ENCODE measurements at places on chromosomes 16 and 17.

GRCh38 chr16:23802776-23803175 is 33.0 kb upstream of the PRKCB start:
- no peak for DNase-seq

GRCh38 chr17:28554565-28554964 is 2.1 kb upstream of the UNC119 start:
- no peak for DNase-seq

- DNase-seq = no peak
Observed at GRCh38 chr16:81518439-81518757, 73.8 kb downstream of the CMIP start.

DNA sequence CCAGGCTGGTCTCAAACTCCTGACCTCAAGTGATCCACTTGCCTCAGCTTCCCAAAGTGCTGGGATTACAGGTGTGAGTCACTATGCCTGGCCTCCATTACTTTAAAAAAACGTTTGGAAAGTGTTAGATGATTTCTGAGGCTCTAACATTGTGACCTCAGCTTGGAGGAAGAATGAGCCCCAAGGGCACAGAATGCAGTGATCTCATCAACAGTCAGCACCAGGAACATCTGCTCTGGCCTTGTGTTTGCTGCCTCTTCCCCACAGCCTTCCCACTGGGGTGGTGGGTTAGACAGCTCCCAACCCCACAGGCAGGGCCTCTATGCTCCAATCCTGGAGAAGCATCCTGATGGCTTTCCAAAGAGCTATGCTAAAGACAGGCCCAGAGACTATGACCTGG is 37.7 kb upstream of the SREBF1 start:
- peak; percentile 51 for DNase-seq

GRCh38 chr17:8849311-8850041 is 18.0 kb downstream of the PIK3R6 start:
- no peak for DNase-seq

GRCh38 chr16:51445250-51445649 is 294.2 kb upstream of the SALL1 start:
- DNase-seq = no peak

GRCh38 chr16:9308356-9308801 is 216.9 kb downstream of the HAPSTR1 start:
- no peak for DNase-seq

DNA sequence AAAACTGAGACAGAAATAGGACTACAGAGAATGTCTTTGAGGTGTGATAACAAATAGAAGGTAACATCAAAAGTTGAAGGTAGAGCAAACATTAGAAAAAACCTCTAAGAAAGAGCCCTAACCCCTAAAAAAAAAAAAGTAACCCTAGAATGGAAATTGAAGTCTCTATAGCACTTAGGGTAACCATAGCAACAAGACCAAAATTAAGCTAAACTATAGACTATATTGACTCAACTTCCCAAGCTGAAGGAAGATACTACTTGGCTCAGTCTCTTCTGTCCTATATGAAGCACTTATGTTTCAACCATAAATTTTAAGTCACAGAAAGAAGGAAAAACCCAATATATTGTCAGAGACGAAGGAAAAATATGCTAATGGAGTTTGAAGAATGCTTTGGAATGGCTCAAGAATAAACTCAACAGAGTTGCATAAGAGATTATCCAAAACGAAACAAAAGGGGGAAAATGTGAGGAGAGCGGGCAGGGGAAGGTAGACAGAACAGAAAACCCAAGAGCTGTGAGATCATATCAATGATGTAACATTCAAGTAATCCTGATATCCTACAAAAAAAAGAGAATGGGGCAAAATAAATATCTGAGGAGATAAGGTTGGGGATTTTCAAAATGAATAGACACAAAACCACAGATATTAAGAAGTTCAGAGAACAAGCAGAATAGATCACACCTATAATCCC is 88.4 kb downstream of the USP32 start:
- DNase-seq = no peak

GRCh38 chr16:4114257-4115208 is 1.7 kb downstream of the ADCY9 start:
- DNase-seq = no peak

GRCh38 chr17:47676510-47677165 is 17.3 kb upstream of the TBKBP1 start:
- DNase-seq = no peak

DNA sequence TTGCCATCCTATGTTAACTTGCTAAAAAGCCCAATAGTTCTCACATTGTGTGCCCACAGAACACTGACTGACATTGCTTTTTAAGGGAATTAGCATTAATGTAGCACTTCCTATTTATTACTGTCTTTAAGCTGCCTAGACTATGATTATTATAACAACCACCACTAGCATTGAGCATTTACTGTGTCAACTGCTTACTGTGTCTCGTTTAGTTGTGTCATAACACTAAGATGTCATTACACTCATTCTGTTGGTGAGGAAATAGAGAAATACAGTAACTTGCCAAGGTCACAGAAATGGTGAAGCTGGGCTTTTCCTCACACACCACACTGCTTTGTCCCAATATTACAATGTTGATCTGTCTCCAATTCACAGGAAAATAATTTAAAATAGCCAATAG is 30.2 kb downstream of the TRIM25 start:
- no peak for DNase-seq

- no peak for DNase-seq
Observed at GRCh38 chr17:4170639-4171280, 27.8 kb downstream of the CYB5D2 start.

- DNase-seq = peak; percentile 77
Observed at GRCh38 chr17:51121620-51122472, 1.2 kb upstream of the SPAG9 start.

GRCh38 chr17:80941743-80942422 is 49.8 kb upstream of the CHMP6 start:
- no peak for DNase-seq

DNA sequence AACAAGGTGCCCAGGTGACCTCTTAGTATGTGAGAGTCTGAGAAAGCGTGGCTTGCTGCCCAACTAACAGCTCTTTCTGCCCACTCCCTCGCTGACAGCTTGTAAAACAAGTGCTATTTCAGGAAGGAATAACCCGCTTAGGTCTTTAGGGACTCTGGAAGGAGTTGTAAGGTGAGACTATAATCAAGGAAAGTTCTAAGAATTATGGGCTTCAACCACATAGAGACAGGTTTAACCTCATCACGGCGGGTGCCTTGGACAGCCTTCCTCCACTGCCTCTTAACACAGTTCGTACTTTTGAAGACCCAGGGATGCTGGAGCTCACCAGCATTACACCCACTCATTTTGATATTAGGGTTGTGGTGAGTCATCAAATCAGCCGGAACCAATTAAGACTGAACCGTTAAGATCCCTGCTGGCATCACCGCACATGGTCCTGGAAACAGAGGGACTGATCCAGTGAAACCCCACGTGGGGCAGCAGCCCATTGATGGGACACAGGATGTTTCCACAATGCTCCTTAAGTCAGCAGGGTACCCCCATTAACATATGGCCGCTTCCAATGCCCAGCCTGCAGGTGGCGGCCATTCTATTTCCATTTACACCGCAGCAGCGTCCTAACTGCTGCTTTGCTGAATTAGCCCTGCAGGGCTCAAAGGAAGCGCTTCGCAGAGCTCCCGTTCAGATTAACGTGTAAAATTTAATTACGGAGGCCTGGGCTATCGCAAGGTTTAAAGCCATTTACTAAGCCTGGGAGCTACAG is 176.6 kb upstream of the SDK2 start:
- no peak for DNase-seq

GRCh38 chr16:17194190-17194780 is 276.5 kb downstream of the XYLT1 start:
- DNase-seq = no peak

DNA sequence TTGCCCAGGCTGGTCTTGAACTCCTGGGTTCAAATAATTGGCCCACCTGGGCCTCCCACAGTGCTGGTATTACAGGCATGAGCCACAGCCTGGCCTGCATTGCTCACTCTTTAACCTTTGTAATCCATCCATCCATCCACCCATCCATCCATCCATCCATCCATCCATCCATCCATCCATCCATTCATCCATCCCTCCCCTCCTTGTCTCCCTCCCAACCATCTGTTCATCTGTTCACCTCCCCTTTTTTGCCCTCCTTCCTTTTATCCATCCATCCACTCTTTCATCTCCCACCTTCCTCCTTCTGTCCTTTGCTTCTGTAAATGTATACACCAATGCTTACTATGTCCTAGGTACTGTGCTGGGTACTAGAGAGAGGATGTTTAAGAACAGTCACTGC is 65.5 kb downstream of the CDK5R1 start:
- no peak for DNase-seq

DNA sequence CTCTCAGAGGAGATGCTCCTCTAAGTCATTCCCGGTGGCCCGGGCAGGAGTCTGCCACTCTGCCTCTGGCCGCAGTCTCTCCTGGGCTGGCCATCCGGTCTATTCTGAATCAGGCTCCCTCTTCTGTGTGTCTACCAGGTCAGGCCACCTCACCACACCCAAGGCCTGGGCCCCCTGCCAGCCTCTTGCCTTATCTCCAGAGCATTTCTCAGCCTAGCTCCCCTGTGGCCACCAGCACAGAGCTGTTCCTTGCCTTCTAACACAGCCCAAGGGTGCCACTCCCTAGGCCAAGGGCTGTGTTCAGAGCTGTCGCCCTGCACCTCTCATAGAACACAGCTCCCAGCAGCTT is 55.3 kb downstream of the MYO18A start:
- DNase-seq = no peak

- DNase-seq = no peak
Observed at GRCh38 chr17:77395501-77396048, 254.8 kb downstream of the SEC14L1 start.

DNA sequence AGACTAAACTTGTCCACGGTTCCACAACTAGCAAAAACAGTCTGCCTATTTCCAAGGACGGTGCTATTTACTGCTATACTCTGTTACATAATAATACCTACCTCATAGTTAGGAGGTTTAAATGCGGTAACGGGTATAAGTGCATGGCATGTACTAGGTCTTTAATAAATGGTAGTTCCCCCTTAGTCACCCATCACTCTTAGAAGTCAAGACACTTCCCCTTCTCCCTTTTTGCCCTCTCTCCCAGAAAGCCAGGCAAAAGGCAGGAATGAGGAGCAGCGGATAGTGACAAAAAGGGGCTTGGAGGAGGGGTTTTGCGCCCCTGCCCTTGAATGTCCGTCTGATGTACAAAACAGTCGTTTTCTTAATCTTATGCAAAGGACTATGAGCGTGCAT is 1.1 kb upstream of the LSM12 start:
- DNase-seq = no peak

- no peak for DNase-seq
Observed at GRCh38 chr16:13767215-13767614, 152.7 kb upstream of the ERCC4 start.

- DNase-seq = peak; percentile 83
Observed at GRCh38 chr16:81314603-81315270, at the start of gene GAN. Gene GAN (plus strand): TSS chr16:81314962. CDS start chr16:81315114, 152 bp downstream.

DNA sequence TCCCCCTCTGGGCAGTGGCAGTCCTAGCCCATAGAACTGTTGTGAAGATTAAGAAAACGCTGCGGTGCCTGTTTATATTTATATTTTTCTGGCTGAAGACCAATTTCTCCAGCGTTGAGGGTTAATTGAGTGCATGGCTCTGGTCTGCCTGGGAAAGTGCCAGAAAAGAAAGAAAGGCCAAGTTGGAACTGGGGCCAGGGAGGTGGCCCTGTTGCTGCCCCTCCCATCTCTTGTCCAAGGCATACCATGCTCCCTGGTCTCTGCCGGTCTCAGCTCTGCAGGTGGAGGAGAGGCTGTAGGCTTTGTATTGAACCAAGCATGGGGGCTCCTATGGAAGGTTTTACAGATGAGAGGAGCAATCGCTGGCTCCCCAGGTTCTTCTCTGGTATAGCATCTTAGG is 124.7 kb downstream of the MGAT5B start:
- no peak for DNase-seq

DNA sequence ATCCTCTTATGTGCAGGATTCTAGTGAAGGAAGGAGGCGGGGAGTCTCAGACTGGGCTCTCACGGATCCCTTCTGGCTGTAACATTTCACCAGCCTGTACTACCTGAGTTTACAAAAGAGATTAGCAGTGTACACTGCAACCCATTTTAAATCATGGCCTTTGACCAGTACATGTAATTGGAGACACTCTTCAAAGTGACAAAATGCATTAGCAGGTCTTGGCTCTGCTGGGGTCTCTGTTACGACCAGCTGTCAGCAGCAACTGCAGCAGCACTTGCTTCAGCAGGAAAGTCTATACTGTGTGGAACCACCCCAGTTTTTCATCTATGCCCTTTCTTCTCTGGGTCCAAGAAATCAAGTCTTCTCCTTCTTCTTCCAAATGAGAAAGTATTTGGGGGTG is 322.8 kb upstream of the ASIC2 start:
- DNase-seq = no peak

GRCh38 chr17:9241371-9241712 is 220.0 kb downstream of the NTN1 start:
- DNase-seq = no peak

GRCh38 chr17:70478902-70479301 is 309.6 kb downstream of the KCNJ2 start:
- DNase-seq = no peak

DNA sequence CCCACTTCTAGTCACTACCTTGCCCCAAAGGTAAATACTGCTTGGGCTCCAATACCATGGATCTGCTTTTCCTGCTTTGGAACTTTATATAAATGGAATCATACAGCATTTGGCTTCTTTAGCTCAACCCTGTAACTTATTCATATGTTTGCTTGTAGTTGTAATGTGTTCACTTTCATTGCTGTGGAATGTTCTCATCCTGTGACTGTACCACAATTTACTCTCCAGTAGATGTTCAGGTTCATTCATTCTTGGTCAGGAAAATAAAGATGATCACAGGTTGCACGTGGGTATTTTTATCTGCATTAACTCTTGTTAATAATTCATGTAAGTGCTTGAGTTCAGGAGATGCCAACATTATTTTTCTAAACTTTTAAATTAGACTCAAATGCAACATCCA is 6.7 kb upstream of the BEAN1 start:
- no peak for DNase-seq

DNA sequence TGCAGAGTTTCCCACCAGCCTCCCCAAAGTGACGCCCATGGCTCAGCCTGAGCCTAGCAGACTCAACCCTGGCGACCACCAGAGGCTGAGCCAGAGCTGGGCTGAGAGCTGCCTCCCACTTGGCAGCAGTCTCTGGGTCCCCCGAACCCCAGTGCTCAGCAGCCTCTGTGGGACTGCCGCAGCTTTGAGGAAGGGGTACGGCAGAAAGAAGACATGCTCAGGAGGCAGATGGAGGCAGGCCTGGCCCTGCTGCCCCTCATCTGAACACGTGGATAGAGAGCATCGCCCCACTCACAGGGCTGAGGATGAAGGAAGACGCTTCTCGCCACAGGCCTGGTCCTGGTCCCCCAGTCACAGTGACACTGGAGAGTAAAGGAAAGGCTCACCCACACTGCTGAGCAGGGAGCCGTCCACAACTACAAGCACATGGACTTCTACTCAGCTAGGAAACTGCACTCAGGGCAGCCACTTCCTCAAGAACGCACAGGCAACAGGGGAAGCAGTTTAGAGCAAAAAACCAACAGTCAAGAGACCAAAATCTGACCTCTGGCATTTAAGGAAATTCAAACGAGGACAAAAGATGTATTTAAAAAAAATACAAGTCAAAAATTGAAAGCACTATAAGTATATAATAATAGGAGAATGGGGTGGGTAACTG is 45.2 kb upstream of the GSG1L start:
- DNase-seq = no peak
